Right ventricle myocardium inferior (tissue), 1 donor: ENCODE measurements at places on chromosomes 12 and 14.

- no peak for DNase-seq
Observed at GRCh38 chr14:77022236-77022852, 6.2 kb downstream of the IRF2BPL start.

- DNase-seq = no peak
Observed at GRCh38 chr14:64723691-64724577, 19.7 kb downstream of the PLEKHG3 start.

DNA sequence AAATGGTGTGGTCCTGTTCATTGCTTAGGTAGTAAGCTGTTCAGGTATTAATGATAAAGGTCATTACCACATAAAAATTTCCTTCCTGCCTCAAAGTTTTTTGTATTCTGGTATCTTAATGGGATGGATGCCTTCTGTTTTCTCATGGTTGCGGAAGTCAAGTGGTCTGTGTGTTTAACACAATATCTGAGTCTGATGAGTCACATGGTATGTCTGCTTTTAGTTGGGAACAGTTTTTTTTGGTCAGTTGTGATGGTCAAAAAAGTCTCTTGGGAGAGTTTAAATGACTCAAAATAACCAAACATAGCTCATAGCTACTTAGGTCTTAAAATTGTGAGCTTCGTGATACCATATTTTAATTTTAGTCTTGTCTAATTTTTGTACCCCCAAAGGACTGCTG is 40.7 kb downstream of the STK38L start:
- DNase-seq = no peak

DNA sequence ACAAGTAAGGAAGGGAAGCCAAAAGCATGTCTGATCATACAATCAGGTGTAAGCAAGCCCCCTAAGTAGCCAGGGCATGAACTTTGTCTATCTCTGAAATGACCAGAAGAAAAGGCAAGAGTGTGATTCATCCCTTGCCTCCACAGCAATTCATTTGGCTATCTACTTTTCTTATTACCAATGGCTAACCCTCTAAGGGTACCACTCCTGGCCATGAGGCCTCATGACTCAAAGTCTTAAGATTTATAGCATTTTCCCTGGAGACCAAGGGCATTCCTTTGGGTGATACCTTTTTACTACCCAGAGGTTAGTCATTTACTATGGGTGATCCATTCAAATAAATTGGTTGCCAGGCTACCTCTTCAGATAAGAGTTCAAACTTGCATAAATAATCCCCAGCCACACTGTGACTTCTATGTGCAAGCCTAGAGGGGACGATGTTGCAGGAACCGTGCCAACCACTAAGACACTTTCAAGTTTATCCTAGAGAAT is 1.5 kb upstream of the LGALS3 start:
- DNase-seq = no peak

- no peak for DNase-seq
Observed at GRCh38 chr14:89331398-89331797, 85.6 kb downstream of the FOXN3 start.

DNA sequence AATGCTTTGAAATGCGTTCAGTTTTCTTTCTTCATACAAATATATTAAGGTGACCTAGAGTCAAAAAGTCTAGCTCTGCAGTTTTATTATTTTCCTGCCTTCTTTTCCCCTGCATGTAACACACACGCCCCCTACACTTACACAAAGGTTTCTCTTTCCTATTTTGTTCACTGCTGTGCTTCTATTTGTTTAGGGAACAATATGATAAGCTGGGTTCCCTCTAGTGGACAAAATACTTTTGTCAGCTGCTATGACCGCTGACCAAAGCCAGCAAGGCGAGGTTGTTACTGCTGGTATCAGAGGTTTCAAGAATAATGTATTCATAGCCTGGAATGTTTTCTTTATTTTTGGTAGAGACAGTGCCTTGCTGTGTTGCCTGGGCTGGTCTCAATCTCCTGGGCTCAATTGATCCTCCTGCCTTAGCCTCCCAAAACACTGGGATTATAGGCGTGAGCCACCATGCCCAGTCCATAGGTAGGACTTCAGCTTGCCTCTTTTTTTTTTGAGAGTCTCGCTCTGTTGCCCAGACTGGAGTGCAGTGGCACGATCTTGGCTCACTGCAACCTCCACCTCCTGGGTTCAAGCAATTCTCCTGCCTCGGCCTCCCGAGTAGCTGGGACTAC is 33.4 kb downstream of the FNTB start:
- DNase-seq = no peak

- DNase-seq = no peak
Observed at GRCh38 chr12:32671930-32672780, 6.9 kb upstream of the DNM1L start.

- DNase-seq = no peak
Observed at GRCh38 chr12:67222302-67222701, 46.9 kb upstream of the CAND1 start.

GRCh38 chr14:20486684-20487395 is 17.6 kb downstream of the PNP start:
- DNase-seq = no peak

DNA sequence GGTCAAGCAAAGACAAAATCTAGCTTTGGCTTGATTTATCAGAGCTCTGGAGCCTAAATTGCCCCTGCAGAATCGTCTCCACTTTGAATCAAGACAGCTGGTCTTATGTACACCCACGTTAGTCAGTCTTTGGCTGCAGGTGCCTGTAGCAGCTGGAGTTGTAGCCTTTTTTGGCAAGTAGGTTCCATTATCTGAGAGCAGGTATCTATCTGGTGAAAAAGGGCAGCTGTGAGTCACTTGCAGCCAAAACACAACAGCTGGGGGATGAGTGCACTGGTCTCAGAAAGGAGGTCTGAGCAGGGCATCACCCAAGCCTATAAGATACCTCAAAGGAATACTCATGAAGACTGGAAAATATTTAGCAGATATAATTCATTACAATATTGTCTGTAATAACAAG is 43.6 kb upstream of the KCNH5 start:
- no peak for DNase-seq
